ENCODE measurements at places on chromosomes 13 and 19.

DNA sequence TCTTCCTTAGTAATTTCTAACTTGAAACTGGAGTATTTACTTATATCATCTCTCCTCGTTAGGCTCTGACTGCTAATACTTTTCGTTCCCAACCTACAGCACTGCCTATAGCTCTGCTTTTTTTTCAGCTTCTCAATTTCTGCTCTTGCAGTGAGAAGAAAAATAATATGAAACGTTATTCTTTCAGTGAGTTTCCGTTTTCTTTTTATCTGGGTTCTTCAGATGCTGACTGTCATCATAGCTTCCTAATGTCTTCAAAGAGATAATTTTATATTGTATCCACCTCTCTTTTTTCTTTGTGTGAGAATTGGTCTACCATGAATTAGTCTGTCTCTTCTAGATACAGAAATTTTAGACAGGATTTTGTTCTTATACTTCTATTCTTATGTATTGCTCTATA, 454.9 kb downstream of the LMO7 start:
- no peak for DNase-seq

DNA sequence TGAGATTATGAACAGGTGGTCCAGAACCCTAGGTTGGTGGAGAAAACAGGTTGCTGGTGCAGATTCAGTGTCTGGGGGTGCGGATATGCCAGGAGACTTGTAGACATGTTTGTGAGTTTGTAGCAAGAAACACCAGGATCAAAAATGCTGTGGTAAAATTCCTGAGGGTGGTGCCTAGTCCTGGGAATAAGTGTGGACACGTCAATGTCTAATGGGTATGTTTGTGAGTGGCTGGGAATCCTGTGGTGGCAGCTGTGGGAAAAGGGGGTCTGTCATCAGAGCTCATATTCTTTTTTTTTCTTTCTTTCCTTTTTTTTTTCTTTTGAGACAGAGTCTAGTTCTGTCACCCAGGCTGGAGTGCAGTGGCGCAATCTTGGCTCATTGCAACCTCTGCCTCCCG, 7.2 kb downstream of the ZNF708 start:
- DNase-seq, result no peak

DNA sequence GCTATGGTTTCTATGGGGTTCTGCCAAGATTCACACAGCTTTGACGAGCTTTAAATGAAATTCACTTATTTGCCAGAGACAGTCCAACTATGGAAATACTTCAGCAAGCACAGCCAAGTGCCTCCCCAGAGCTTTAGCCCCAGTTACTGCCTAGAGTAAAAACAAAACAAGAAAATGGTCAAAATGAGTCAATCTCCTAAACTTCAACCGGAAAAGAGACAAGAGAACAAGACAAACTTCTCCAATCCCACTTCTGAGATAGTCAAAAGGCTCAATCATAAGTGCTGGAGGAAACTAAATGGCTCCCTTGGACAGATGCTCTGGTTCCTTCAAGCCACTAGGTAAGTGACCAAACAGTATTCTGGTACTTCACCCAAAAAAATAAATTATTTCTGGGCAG, 65.8 kb downstream of the KATNAL1 start:
- no peak for DNase-seq

DNA sequence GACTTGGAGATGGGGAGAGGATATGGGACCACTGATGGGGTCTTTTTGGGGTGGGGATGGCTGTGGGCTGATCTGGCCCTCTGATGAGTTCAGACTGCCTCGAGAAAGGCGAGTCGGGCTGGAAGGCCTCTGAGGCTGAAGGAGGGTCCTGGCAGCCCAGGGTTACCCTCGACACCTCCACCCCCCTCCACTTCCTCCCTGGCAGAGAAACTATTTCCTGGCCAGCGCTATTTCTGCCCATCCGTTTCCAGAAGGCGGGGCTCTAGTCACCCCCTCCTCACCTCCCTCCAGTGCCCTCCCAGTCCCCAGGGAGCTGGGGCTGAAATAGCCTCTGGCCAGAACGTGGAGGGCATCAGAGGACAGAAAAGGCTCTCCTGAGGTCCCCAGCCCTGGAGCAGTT, 9.7 kb downstream of the EXOC3L2 start:
- DNase-seq, result no peak

- DNase-seq, result no peak
Measured at GRCh38 chr19:51754109-51754508, 2.4 kb upstream of the FPR1 start.

DNA sequence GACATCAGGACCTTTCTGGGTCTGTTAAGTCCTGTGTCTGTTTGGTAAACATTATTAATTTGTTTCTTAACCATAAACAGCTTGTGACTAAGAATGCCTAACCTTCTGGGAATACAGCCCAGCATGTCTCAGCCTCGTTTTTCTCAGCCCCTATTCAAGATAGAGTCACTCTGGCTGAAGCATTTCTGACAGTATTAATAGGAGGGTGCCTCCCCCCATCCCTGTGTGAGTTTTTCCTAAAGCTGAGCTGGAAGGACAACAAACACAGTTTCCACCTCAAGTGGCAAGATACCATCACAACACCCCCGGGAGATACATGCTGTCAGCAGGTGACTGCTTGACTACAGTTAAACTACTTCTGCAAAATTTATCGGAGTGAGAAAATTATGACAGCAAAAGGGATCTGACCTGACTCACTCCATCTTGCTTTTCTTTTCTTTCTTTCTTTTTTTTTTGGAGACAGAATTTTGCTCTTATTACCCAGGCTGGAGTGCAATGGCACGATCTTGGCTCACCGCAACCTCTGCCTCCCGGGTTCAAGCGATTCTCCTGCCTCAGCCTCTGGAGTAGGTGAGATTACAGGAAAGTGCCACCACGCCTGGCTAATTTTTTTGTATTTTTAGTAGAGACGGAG, 59.3 kb upstream of the ABCC4 start:
- no peak for DNase-seq

GRCh38 chr13:114043421-114044053, 69.7 kb upstream of the C13orf46 start:
- no peak for DNase-seq

GRCh38 chr13:46359714-46360113, 27.3 kb downstream of the RUBCNL start:
- no peak for DNase-seq

- no peak for DNase-seq
Measured at GRCh38 chr19:3644351-3645066, 17.9 kb upstream of the CACTIN start.

DNA sequence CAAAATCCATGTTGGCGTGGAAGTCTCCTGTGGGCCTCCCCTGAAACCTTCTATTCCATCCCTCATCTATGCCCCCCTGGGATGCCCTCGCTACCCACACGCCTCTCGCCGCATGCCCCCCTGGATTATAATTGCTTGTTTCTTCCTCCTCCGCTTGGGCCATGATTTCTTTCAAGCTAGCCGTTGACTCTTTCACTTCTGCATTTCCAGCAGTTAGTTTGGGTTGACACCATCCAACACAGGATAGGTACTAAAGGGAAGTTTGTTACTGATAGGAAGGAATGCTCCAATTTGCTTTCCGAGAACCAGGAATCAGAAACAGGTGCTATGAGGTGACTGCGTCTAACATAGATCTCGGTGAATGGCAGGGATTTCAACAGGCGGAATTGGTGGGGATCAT, 7.7 kb upstream of the SLC25A15 start:
- no peak for DNase-seq

DNA sequence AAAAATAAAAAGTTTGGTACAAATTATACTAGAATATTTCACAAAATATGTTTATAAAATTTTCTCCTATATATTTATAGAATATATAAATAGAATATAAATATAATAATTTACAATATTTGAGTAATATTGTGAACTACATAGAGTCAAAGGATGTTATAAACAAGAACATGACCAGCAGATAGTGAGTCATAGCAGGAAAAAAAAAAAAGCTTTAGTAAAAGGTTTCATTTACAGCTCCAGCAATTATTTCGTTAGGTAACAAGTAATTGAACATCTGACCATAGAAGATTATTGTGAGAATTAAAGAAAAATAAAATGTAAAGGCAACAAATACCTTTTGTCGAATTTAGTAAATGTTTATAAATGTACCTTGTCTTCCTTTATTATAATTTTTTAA, 864.1 kb downstream of the PCDH17 start:
- no peak for DNase-seq

- DNase-seq, result no peak
Measured at GRCh38 chr13:33167491-33167890, 118.1 kb downstream of the STARD13 start.

- no peak for DNase-seq
Measured at GRCh38 chr13:99381766-99382165, 74.6 kb upstream of the GPR183 start.

- DNase-seq, result no peak
Measured at GRCh38 chr19:45554481-45554880, 30.1 kb downstream of the OPA3 start.

DNA sequence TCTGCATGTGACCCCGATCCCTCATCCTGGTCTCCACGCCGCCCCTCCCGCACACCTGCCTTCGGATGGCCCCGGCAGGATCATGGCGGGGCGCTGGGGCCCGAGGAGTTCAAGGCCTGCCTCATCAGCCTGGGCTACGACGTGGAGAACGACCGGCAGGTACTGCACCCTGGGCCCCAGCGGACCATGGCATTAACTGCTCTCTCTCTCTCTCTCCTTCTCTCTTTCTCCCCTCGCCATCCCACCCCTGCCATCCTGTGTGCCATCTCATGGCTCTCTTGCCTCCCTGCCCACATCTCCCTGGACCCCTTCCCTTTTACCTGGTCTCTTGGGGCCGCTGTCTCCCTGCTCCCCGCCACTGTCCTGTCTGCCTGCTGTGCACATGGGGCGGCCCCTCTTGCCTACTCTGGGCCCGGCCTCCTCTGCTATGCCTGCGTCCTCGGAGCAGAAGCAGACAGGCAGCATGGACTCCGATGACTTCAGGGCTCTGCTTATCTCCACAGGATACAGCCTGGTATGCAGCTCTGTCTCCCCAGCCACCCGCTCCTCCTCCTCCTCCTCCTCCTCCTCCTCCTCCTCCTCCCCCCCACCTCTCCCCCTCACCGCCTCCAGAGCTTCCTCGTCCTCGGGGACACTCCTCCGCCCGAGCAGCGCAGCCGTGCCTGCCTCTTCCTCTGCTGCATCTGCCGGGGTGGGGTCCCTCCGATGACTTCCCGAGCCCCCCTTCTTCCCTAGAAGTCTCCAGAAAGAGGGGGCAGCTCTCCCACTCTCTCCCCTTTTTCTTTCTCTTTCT, 16.2 kb downstream of the CAPN12 start:
- DNase-seq, result no peak

- DNase-seq, result no peak
Measured at GRCh38 chr13:98752467-98753290, at the start of gene SLC15A1. SLC15A1 (minus strand) TSS chr13:98752672; CDS start chr13:98752598, 74 bp downstream.

- peak; percentile 53 for DNase-seq
Measured at GRCh38 chr19:14089662-14090508, 666 bp downstream of the SAMD1 start.

- no peak for DNase-seq
Measured at GRCh38 chr19:30371960-30372824, at the start of gene ZNF536. ZNF536 (plus strand) TSS chr19:30372384; CDS start chr19:30443563, 71,179 bp downstream.

DNA sequence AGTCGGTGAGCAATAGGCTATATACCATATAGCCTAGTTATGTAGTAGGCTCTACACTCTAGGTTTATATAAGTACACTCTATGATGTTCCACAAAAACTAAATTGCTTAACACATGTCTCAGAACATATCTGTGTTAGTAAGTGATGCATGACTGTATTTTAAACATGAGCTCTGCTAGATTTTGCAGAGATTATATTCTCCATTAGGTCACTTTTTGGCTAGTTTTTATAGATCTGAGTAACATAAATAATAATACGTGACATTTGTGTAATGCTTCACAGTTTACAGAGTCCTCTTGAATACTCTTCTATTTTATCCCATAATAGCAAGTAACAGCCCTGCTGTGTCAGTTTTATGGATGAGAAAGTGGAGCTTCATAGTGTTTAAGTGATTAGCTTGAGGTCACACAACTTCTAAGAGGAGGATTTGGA, 47.8 kb downstream of the NDFIP2 start:
- DNase-seq, result no peak

GRCh38 chr13:29676535-29676934, 81.0 kb upstream of the SLC7A1 start:
- no peak for DNase-seq

DNA sequence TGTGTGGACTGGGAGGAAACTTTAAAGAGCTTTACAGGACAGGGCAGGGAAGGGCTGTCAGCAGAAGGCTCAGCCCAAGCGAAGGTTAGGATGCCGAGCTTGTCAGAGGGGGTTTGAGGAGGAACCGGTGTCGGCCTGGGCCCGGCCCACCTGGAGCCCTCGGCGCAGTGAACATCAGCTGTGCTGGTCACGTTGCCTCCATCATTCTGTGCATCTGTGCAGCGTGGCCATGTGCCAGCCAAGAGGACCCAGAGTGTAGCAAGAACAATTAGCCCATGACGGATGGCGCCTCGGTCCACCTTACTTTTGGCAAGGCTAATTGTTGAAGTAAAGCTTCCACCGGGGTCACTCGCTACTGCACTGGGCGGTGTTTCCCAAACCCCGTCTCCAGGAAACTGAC, 161.4 kb downstream of the PTPRS start:
- DNase-seq, result no peak

GRCh38 chr19:1236576-1236975, 1.2 kb downstream of the CBARP start:
- no peak for DNase-seq

- DNase-seq, result no peak
Measured at GRCh38 chr19:21269813-21270212, 59.4 kb downstream of the ZNF708 start.

GRCh38 chr13:102495663-102496062, 93.8 kb upstream of the FGF14 start:
- DNase-seq, result no peak

DNA sequence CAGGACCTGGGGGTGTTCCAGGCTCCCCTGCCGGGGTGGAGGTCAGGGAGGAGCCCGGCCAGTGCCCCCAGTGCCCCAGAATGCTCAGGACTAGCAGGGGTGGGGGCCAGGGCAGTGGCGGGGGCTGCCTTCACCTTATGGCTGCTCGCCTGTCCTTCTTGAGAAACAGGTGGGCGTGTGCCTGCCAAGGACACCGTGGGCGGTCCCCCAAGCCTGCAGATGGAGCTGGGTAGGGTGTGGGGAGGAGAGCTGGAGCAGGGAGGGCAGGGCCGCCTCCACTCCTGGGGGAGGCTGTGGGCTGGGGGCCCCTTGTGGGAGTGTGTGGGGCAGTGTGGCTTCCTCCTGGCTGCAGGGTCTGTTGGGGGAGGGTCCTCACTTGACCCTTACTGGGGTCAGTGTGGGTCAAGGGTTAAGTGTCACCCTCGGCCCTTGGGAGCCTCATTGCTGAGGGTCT, 160.1 kb downstream of the KDM4B start:
- DNase-seq, result no peak
